ENCODE measurements at places on chromosomes 16 and 17.

- DNase-seq, result no peak
These were observed 10.2 kb downstream of the HOXB1 start for GRCh38 chr17:48520631-48521079.

DNA sequence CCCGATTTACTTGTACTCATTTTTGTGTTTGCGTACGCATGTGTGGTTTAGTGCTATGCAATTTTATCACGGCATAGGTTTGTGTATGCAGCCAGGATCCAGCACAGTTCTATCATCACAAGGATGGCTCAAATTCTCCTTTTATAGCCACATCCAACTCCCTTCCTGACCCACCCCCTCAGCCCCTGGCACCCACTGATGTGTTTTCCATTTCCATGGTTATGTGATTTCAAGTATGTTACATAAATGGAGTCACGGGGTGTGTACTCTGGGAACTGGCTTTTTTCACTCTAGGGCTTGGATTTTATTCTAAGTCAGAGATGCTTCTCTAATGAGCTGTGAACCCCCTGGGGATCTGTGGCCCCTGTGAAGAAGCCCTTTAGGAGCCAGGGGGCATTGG lies 16.8 kb downstream of the IL4R start:
- DNase-seq, result no peak

DNA sequence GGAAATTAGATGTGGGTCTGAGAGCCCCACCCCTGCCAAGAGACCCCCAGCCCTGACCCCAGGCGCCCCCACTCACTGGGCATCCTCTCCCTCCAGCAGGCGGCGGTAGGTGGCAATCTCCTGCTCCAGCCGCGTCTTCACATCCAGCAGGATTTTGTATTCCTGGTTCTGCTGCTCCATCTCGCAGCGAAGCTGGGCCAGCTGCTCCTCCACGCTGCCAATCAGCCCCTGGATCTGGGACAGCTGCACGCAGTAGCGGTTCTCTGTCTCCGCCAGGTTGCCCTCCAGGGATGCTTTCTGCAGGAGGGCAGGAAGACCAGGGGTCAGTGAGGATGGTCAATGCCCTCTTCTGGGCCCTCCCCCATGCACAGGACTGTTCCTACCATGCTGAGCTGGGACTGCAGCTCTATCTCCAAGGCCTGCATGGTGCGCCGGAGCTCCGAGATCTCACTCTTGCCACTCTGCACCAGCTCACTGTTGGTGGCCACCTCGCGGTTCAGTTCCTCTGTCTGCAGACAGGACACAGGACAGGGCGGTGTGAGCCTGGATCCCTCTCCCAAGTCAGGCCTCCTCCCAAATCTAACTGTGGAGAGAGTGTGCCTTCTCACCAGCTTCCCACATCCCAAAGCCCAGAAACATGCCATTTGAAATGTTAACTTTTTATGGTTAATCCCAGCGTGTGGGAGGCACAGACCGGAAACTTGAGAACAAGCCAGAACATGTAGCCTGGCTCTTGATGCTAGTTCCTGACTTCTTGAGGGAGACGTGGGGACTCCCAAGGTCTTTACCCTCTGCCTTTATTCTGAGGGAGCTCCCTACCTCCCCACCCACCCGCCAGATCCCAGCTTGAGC lies 3.6 kb downstream of the KRT17 start:
- DNase-seq, result no peak

GRCh38 chr16:67934306-67935100 lies 2.1 kb downstream of the PSMB10 start:
- DNase-seq, result no peak

- DNase-seq, result no peak
These were observed 35.8 kb downstream of the TEKT5 start for GRCh38 chr16:10658943-10659342.

- DNase-seq, result no peak
These were observed 171.0 kb downstream of the ZFHX3 start for GRCh38 chr16:72876981-72877373.
